ENCODE measurements at places on chromosomes 5 and 9. TPM values are rescaled to one million over a fixed set of nuclear protein-coding genes. Genes with fewer than 3 reads are reported as not detected.

GRCh38 chr5:61026004-61026403 lies 81.0 kb downstream of the NDUFAF2 start:
- no peak for DNase-seq

DNA sequence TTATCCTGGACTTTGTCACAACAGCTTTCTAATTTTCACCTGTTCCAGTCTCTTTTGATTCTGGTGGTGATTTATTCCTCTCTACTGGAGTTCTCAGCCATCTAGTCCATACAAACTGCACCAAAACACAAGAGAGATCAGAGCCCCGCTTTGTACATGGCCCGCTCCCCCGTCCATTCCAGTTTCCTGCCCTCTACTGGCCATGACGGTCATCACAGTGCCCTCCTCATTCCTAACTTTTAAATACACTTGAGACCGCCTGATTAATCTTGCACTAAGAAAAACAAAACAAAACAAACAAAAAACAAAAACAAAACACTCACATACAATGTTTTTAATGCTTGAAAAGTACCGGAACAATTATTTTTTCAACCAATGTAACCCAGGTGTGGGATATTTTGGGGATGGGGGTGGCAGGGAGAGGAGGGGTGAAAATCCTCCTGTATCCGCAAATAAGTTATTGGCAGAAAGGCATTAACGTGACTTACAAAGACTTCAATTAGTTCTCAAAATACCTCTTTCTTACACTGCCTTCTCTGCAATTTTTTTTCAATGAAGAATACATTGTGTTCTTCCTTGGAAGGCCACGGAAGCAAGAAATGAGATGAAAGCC lies 84.8 kb upstream of the PAM start:
- DNase-seq, result no peak

GRCh38 chr5:174317256-174317894 lies 271.9 kb downstream of the NSG2 start:
- no peak for DNase-seq

- no peak for DNase-seq
Measured at GRCh38 chr9:111162026-111162425, 123.8 kb upstream of the LPAR1 start.

- no peak for DNase-seq
Measured at GRCh38 chr5:116388564-116389258, 185.9 kb downstream of the SEMA6A start.

GRCh38 chr9:127567035-127567729 lies 44.9 kb upstream of the STXBP1 start:
- DNase-seq, result no peak

The PAPPA gene
- polyA plus RNA-seq, result 56.1 TPM
